ENCODE measurements at places on chromosomes 7 and 10.

- DNase-seq, result peak; percentile 43
These were observed 111.3 kb downstream of the POU6F2 start for GRCh38 chr7:39088730-39089593.

DNA sequence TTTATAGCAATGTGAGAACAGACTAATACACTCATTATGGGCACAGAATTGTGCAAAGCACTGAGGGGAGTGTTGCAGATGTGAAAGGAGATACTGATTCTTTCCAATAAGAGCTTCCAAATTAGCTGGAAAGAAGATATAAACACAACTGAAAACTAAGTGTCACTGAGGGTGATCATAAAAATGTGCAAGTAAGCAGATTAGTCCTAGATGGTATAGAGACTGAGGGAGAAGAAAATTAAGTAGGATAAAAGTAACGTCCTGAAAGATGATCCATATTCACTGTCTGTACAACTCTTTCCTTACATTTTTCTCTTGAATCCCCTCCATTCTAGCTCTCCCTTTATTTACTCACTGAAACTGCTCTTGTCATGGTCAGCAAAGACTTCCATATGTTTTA lies 11.2 kb upstream of the NXPH1 start:
- no peak for DNase-seq

DNA sequence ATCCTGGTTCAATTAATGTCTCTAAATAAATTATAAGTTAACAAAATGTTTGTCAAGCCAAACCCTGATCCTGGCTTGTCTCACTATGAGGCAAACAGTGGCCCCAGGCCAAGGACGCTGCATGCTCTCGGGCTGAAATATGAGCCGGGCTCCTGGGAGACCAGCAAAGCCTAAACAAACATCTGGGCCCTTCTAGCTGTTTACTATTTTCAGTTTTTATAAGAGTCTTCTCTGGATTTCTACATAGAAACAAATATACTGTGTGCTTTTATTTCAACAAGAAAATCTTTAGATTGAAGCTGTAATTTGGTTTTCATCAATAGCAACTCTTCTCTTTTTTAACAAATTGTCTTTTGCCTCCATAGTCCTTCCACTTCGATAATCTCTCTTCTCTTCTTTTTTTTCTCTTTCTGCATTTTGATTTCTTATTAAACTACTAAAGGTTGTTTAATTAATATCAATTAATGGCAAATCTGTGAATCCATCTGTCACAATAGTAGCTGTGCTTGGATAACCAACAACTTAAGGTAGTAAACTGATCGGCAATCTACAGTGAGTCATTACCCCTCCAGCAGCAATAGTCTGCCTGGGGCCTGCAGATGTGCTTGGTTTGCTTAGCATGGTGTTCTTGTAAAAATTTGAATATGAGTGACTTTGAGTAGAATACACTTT lies 83.3 kb upstream of the DNAJC1 start:
- DNase-seq, result peak; percentile 87

GRCh38 chr10:58475322-58476277 lies 37.1 kb upstream of the BICC1 start:
- peak; percentile 45 for DNase-seq

DNA sequence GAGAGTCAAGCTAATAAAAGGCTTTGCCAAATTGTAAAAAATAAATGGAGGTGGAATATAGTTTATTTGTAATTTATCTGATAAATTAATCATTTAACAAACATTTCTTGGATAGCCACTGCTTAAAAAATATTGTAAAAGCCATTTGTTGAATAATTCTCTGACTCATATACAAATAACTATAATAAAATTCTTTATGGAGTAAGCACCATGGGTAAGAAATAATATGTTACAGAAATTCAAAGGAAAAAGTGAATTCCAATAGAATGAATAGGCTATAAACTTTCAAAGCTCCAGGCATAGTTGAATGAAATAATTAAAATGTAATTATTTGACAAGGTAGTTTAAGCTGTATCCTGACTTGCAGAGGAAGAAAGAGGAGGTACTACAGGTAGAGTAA lies 291.4 kb upstream of the TMEM229A start:
- DNase-seq, result no peak

GRCh38 chr10:60896033-60896432 lies 48.0 kb downstream of the RHOBTB1 start:
- no peak for DNase-seq

All from spinal cord (tissue), 10 donors.